SK-MEL-5 (cell line): ENCODE measurements at places on chromosomes 6 and 20.

DNA sequence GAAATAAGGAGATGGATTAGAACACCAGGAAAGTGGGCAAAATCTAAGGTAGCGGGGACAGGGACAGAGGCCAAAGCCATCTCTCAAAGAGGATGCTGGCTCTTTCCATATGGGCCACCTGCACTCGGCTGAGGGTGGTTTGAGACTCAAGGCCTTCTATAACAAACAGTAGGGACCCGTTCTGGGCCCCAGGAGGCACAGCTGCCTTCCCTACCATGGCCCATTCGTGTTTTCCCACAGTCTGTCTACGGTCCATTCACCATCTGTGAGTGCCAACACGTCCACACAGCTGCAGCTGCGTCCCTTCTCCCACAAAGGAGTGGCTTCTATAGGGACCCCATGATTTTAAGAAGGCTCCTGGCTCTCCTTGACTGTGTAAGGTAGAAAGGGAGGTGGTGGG, 871 bp downstream of the BANF2 start:
- DNase-seq, result no peak

DNA sequence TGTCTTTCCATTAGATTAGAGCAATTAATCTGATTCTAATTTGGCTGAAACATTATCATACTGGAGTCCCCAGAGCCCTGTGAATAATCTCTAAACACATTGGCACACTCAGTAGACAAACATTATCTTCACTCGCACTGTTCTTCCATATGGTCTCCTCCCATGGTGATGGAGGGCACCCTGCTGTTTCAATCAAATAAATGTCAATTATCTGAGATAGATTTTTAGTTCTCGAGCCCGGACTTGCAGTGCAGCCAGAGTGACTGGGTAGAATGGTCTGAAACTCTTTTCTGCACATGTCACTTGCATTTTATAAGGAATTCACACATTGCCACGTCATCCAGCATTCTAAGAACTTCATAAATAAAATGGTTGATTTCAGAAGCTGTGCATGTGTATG, 90.6 kb upstream of the MAP3K7 start:
- DNase-seq, result no peak

DNA sequence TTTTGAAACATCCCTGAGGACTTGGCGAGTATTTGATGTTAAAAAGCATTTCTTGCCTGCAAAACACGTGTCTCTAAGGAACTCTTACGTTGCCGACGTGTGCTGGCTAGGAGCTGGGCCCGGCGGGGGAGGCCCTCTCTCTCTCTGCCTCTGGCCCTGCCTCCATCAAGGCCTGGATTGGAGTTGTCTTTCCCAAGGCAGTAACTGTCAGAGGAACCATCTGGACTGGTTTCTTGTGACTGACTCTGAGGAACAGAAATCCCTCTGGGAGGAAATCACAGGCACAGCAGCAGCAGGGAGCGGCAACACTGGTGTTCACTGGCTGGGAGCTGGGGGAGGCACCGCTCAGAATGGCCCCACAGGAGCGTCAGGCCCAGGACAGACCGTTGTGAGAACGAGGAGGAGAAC, 244.2 kb downstream of the NRN1 start:
- no peak for DNase-seq

DNA sequence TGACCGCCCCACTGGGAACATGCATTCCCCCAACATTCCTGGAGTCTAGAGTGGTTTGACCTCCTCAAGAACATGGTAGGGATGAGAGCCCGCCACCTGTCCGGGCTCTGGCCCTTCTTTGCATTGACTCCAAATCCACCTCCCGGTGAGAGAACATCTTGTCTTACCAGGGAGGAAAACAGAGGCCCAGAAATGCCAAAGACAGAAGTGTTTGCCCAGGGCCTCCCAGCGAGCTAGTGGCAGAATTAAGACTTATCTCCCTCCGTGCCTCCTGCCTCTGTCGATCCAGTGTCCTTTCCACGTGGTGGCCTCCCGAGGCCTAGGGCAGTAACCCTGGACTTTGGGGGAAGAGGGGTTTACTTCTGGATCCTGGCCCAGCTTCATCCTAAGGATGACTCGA, 134.8 kb downstream of the JPH2 start:
- no peak for DNase-seq

DNA sequence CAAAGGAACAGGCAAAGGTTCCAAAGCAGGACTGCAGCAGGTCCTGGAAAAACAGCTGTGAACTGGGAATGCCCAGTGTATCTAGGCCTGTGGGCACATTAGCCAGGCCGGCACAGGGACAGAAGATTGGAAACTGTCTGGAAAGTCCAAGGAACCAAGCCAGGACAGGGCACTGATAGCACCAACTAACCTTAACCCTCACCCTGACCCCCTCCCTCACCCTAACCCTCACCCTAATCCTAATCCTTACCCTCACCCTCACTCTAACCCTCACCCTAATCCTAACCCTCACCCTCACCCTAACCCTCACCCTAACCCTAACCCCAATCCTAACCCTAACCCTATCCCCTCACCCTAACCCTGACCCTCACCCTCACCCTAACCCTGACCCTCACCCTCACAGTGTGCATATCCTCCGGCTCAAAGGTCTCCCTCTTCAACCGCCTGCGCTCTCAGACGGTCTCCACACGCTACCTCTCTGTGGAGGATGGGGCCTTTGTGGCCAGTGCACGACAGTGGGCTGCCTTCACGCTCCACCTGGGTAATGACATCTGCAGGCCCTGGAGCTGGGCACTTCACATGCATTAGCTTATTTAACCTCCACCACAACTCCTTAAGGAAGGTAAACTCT, 5.1 kb upstream of the MATN4 start:
- DNase-seq, result no peak

- DNase-seq, result no peak
These were observed 215.1 kb downstream of the ERMARD start for GRCh38 chr6:169966312-169967181.

- DNase-seq, result no peak
These were observed 17.1 kb downstream of the SSR1 start for GRCh38 chr6:7295916-7296315.

GRCh38 chr6:3418496-3419060, 38.3 kb downstream of the SLC22A23 start:
- no peak for DNase-seq

- DNase-seq, result peak; percentile 70
These were observed 3.9 kb upstream of the MICB start for GRCh38 chr6:31493875-31494694.

GRCh38 chr6:8180327-8181159, 78.2 kb upstream of the EEF1E1 start:
- no peak for DNase-seq

DNA sequence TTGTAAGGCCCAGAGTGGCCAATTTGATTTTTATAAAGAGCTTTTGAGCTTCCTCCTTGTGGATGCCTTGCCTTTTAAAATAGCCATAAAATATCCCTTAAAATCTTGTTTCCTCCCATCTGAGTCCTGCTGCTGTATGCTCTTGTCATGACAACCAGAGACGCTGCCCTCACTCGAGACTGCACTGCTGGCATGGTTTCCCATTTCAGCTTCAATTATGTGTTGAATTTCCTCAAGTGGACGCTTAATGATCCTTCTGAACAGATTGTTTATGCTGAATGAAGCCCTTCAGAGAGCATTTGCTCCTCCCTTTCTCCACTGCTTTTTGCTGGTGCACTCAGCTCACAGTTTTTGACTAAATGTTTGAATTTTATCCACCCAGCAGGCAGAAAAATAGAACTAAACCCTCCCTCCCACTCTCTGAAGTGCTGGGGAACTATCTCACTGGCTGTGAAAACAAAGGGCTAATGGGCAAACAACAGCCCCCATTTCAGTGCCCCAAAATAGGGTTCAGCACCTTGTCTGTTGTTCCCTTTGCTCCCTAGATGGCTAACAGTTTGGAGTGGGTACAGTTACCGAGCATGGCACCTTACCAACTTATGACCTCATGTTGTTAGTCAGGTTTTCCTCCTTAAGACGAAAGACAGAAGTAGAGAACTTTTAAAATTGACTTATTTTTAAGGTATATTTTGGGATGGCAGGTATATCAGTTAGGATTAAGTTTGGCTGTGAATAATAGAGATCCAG, 45.5 kb upstream of the RNF8 start:
- no peak for DNase-seq

GRCh38 chr6:147023148-147023547, 181.1 kb upstream of the STXBP5 start:
- no peak for DNase-seq

GRCh38 chr20:2385026-2385425, 4.3 kb downstream of the TGM6 start:
- DNase-seq, result no peak

- DNase-seq, result no peak
These were observed 57.5 kb downstream of the CEBPB start for GRCh38 chr20:50248104-50248641.

- no peak for DNase-seq
These were observed 201.5 kb upstream of the ECI2 start for GRCh38 chr6:4336778-4337442.

GRCh38 chr20:38023181-38024001, 9.9 kb downstream of the TTI1 start:
- DNase-seq, result no peak

DNA sequence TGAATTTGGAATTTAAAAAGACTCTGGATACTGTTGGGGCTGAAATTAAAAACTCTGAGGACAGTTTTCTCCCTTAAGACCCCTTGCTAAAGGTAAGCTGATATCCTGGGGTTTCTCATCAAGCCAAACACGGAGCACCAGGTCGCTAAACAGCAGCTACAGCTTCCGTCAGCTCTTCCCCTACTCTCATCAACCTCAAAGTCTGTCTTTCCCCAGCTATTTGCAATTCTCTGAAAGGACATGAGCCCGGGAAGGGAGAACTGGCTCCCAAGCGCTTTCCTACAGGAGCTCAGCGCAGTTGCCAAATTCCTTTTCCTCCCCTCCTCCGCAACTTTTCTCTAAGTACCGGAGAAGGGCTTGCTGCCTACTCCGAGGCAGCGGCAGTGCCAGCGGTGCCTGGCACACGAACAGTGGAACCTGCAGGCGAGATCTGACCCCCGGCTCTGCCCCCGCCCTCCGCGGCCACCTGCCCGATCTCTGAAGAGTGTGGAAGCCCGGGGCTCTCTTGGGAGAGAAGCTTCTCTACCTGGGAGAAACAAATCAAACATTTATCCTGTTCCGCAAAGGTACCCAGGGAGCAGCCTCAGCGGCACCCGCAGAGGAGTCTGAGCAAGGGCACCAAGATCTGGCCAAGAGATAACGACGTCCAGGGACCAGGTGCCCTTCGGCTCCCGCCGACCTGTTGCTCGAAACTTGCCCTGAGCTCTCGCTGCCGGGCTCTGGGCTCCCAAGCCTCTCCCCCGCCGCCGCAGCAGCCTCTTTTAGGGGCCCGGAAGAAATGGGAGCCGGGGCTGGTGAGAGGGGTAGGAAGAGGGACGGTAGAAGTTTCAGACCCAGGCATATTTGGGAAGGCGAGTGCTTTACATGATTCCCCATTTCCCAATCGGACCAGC, 2.2 kb downstream of the CBLN4 start:
- DNase-seq, result no peak

- DNase-seq, result no peak
These were observed 791.1 kb downstream of the MAFB start for GRCh38 chr20:39897781-39898466.

- DNase-seq, result peak; percentile 19
These were observed 100.3 kb downstream of the ZNF217 start for GRCh38 chr20:53493311-53493857.

DNA sequence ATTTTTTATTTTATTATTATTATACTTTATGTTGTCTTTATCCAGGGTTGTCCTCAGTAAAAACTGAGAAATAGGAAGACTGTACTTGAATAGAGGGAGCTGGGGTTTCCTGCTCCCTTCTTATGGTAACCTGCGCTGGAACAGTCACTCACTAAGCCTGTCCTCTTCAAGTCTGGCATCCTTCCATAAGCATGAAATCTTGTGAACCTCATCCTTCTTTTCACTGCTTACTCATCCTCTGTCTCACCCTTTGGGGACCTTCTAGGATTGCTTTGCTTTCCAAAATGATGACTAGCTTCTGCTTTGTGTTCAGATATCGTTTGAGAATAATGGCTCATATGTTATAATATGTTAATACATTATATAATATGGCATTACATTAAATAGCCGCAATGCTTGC, 90.6 kb downstream of the C6orf118 start:
- DNase-seq, result peak; percentile 40

DNA sequence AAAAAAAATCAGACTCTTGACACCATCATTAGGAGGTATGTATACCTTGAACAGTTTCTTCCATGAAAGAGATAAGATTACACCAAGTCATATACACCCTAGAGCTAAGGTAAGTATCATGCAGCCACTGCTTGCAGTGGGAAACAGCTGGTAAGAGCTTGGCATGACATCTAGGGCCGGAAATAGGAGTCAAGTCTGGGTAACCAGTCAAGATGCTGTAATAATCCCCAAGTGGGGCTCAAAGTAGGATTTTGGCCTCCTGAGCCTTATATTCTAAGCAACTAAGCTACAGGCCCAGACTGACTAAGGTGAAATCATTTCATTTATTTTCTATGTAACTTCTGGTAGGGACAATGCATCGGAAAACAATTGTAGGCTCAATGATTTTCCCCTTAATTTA, 23.9 kb downstream of the TRERF1 start:
- DNase-seq, result no peak
